ENCODE measurements at places on chromosomes 1 and 21. TPM values are rescaled to one million over a fixed set of nuclear protein-coding genes. Genes with fewer than 3 reads are reported as not detected.

The TTC22 gene
- not detected for total RNA-seq

The CD1D gene
- total RNA-seq: not detected

The AMY1B gene
- not detected for total RNA-seq

The PYHIN1 gene
- not detected for total RNA-seq

The SHISA4 gene
- 17.3 TPM for total RNA-seq

The NPHS2 gene
- not detected for total RNA-seq

The MINDY1 gene
- total RNA-seq: 2.4 TPM

The PAQR6 gene
- total RNA-seq: 3.3 TPM

The RAP1GAP gene
- total RNA-seq: 14.4 TPM

The CELA3B gene
- not detected for total RNA-seq

The CAPN9 gene
- not detected for total RNA-seq

The NUP210L gene
- total RNA-seq: not detected

The GFI1 gene
- total RNA-seq: 0.26 TPM

The ZNF593OS gene
- 0.26 TPM for total RNA-seq

The NR1I3 gene
- not detected for total RNA-seq

The LCE1F gene
- not detected for total RNA-seq

The C1orf87 gene
- not detected for total RNA-seq

The WDR47 gene
- 5.4 TPM for total RNA-seq

The SEMA4A gene
- total RNA-seq: 0.65 TPM

The CACHD1 gene
- 1.7 TPM for total RNA-seq

The GJA9 gene
- not detected for total RNA-seq

The MFAP2 gene
- 0.34 TPM for total RNA-seq

The KLHDC8A gene
- 0.79 TPM for total RNA-seq

The KCNJ15 gene
- total RNA-seq: 0.50 TPM

The PTGS2 gene
- 12.9 TPM for total RNA-seq

The PHLDA3 gene
- 163 TPM for total RNA-seq

The RBM11 gene
- total RNA-seq: not detected
